ENCODE measurements at places on chromosomes 7 and 10. TPM values are rescaled to one million over a fixed set of nuclear protein-coding genes. Genes with fewer than 3 reads are reported as not detected.

CPXM2 gene
- 0.69 TPM for polyA plus RNA-seq

GATA3 gene
- 1.2 TPM for polyA plus RNA-seq

CDHR1 gene
- 26.6 TPM for polyA plus RNA-seq

VAX1 gene
- not detected for polyA plus RNA-seq

NCF1 gene
- 27.8 TPM for polyA plus RNA-seq

CWF19L1 gene
- 13.9 TPM for polyA plus RNA-seq

PTPN20 gene
- polyA plus RNA-seq: 1.6 TPM

INHBA gene
- polyA plus RNA-seq: 0.66 TPM

GTF2IRD2 gene
- 15.0 TPM for polyA plus RNA-seq

CRHR2 gene
- not detected for polyA plus RNA-seq

LMOD2 gene
- polyA plus RNA-seq: 0.46 TPM

All from sigmoid colon (tissue), 7 donors.